H4 (cell line): ENCODE measurements at places on chromosomes 7 and 10. TPM values are rescaled to one million over a fixed set of nuclear protein-coding genes. Genes with fewer than 3 reads are reported as not detected.

The ITIH2 gene
- not detected in 2 replicates for total RNA-seq

The TAS2R60 gene
- total RNA-seq: not detected in 2 replicates

The TMEM270 gene
- 0.21 TPM in 1 of 2 replicates, not detected in the other for total RNA-seq

The PHKG1 gene
- total RNA-seq: 0.17 TPM in 1 of 2 replicates, not detected in the other

The BEND7 gene
- total RNA-seq: 3.8 and 8.1 TPM in 2 replicates

The GAD2 gene
- not detected in 2 replicates for total RNA-seq

The APBB1IP gene
- total RNA-seq: not detected in 2 replicates

The RSU1 gene
- 36.6 and 44.1 TPM in 2 replicates for total RNA-seq

The GPER1 gene
- total RNA-seq: 0.97 and 1.5 TPM in 2 replicates

The SGCE gene
- 114 and 120 TPM in 2 replicates for total RNA-seq

The KLLN gene
- total RNA-seq: not detected in 2 replicates

The BRAT1 gene
- total RNA-seq: 31.7 and 41.5 TPM in 2 replicates
